Cardiac muscle cell (in vitro differentiated cells and primary cell): ENCODE measurements at places on chromosomes 16 and 17. TPM values are rescaled to one million over a fixed set of nuclear protein-coding genes. Genes with fewer than 3 reads are reported as not detected.
A peak's percentile ranks its signal among the peaks of the same experiment; 100 is the strongest.

SLC13A2 gene
- total RNA-seq, result not detected in 2 replicates

CPNE7 gene
- total RNA-seq, result 0.88 and 2.2 TPM in 2 replicates

MYO15B gene
- total RNA-seq, result 15.3 and 101 TPM in 2 replicates

ZFPM1 gene
- 9.4 and 11.9 TPM in 2 replicates for total RNA-seq

PPP1R27 gene
- not detected in 2 replicates for total RNA-seq

CMTM3 gene
- 48.9 and 56.1 TPM in 2 replicates for total RNA-seq

SLC16A6 gene
- total RNA-seq, result 0.15 and 0.35 TPM in 2 replicates

SULT1A2 gene
- total RNA-seq, result 0.67 and 1.6 TPM in 2 replicates

GRCh38 chr17:60508384-60508980 lies 17.6 kb downstream of the APPBP2 start:
- H3K27ac ChIP-seq, result no peak overlapping the region
- no peaks in the 10 kb centered on the region for H3K27me3 ChIP-seq
- H3K36me3 ChIP-seq, result peaks cover 3% of the 10 kb centered on the region
- H3K4me3 ChIP-seq, result no peak overlapping the region
- DNase-seq, result no peak

DNA sequence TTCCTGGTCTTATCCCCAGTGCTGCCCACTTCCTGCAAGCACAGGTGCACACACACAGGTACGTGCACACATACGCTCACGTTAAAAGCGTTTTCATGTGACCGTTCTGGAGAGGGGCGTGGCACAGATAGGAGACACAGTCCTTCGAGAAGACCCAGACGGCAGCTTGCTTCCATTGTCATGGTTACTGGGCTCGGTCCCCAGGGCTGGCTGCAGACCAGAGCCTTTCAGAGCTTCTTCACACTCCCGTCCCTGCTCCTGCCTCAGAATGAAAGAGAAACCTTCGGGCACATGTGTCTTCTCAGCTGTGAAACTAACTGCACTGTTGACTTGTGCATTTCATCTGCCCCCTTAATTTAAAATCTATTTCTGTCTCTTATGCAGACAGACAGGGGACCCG lies 154.2 kb downstream of the PITPNC1 start:
- peaks cover 10% of the 10 kb centered on the region for H3K4me1 ChIP-seq
- H3K4me3 ChIP-seq, result no peak overlapping the region
- DNase-seq, result no peak
- H3K27me3 ChIP-seq, result no peaks in the 10 kb centered on the region
- no peaks in the 10 kb centered on the region for H3K36me3 ChIP-seq

DNA sequence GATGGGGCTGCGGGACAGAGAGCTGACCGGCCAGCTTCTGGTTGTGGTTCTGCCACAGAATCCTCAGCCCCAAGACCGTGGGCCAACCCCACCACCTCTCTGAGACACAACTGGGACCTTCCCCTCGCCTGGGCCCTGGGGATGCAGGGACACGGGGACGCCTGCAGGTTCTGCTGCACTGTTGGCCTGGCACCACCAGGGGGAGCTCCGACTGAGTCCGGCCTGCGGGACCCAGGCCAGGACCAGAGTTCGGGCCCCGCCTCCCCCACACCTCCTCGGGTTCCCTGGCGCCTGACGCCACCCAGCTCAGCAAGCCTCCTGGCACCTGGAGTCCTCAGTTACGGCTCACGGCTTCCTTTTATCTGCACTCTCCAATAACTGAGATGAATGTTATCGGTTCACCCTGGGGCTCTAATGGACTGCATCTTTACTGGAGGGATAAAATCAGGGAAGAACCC lies 27.3 kb downstream of the TBC1D16 start:
- no peaks in the 10 kb centered on the region for H3K4me1 ChIP-seq
- no peak overlapping the region for H3K4me3 ChIP-seq
- H3K27me3 ChIP-seq, result no peaks in the 10 kb centered on the region
- H3K27ac ChIP-seq, result no peak overlapping the region

DNA sequence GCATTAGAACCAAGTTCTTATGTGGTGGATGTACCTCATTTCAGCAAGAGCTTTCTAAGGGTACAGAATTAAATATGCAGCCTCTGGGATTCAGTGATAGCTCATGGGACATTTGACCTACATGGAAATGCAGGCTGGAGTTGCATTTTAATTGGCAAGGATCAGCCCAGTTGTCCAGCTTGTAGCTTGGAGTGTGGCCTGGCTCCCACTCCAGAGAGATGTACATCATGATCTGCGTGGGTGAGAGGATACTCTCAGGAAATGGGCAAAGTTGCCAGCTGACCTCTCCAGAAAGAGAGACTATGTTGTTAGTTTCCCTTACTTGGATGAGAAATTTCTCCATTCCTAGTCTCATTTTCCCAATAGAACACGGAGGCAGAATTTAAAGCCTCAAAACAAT lies 555.3 kb downstream of the MAF start:
- no peaks in the 10 kb centered on the region for H3K4me1 ChIP-seq
- H3K27ac ChIP-seq, result no peak overlapping the region
- H3K27me3 ChIP-seq, result no peaks in the 10 kb centered on the region
- H3K36me3 ChIP-seq, result no peaks in the 10 kb centered on the region
- DNase-seq, result no peak

DNA sequence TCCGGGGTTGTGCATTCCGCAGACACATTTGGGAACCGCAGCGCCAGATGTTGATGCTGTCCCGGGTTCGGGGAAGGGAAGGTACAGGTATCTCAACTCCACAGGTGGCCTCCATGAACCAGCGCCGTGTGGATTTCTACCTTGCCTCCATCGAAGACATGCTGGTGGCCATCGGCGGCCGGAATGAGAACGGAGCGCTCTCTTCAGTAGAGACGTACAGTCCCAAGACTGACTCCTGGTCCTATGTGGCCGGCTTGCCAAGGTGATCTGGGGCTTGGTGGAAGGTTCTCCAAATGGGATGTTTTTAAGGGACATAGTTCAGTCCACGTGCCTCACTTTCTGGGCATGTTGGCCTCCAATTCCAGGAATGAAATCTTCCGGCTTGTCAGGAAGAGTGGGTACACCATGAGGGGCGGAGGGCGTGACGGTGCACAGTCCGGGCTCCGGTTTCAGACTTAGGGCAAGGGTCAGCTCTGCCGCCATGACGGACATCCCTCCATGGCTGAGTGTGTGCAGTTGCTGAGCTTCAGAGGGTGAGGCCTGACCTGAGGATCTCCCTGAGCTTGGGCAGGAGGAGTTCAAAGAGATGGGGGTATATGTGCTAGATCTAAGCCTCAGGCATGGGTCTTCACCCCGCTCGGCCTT lies 11.5 kb downstream of the KLHL36 start:
- no peak overlapping the region for H3K4me3 ChIP-seq
- no peak overlapping the region for H3K27ac ChIP-seq
- H3K4me1 ChIP-seq, result peaks cover 5% of the 10 kb centered on the region
- H3K27me3 ChIP-seq, result no peaks in the 10 kb centered on the region
- H3K36me3 ChIP-seq, result peaks cover 33% of the 10 kb centered on the region

DNA sequence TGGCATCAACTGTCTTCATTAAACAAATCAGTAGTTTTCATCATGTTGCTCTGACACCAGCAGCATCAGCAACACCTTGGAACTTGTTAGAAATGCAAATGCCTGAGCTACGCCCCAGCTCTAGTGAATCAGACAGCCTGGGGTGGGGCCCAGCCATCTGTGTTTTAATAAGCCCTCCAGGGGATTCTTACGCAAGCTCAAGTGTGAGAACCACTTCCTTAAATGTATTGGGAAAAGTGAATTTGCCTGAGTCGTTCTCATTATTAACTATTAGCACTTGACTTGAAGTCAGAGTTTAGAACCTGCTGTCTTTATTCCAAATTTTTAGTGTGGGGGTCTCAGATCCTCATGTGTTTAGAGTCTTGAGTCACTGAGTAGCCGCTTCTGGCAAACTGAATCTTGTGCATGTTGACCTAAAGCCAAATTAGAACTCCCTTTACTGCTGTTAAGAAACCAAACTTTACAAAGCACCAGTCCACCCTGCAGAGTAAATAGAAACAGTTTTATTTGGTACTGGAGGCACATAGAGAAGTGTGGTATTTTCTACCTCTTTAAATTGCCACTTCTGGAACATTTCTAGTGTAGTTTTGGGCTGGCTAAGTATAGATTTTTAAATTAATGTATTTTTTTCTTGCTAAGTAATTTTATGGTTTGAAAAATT lies 137.4 kb upstream of the COX10 start:
- no peak overlapping the region for H3K4me3 ChIP-seq
- H3K36me3 ChIP-seq, result no peaks in the 10 kb centered on the region
- peaks cover 10% of the 10 kb centered on the region for H3K4me1 ChIP-seq
- peak; percentile 74 for DNase-seq
- H3K27me3 ChIP-seq, result peaks cover 21% of the 10 kb centered on the region

DNA sequence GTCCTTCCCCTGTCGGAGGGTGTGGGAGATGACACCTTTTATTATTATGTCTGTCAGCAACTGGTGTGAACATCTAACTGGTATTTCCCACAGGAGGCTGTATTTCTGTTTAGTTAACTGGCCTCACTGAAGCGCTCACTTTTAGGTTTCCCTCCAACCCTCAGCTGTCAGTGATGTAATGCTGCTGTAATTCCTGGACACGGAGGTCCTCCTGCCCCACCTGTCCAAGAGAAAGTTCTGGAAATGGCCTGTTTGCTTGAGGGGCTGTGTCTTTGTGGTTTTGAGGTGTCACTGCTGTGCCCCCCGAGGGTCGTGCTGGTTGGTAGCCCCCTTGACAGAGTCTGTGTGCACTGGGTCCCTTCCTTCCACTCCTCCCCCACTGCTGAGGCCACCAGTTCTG lies 11.5 kb downstream of the KCNJ12 start:
- H3K4me1 ChIP-seq, result peaks cover 8% of the 10 kb centered on the region
- H3K27ac ChIP-seq, result no peak overlapping the region
- H3K27me3 ChIP-seq, result no peaks in the 10 kb centered on the region
- no peak overlapping the region for H3K4me3 ChIP-seq

- no peak overlapping the region for H3K4me3 ChIP-seq
- no peak overlapping the region for H3K27ac ChIP-seq
- no peaks in the 10 kb centered on the region for H3K4me1 ChIP-seq
- no peak for DNase-seq
Observed at GRCh38 chr17:26818736-26819135, 475.2 kb upstream of the WSB1 start.

DNA sequence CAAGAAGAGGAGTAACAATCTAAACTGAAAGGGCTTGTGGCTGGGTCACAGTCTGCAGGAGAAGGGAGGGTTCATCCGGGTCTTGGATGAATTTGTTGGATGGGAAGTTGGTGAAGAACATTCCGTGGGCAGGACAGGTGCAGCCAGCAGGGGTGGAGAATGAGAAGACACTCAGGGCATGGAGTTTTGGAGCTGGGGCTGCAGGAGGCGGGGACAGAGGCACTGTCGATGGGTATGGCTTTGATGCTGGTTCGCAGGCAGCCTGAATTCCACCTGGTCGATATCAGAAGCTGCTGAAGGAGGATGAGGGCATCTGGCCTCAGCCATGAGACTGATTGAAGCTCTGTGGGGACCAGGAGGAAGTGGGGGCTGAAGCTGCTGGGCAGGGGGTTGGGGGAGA lies 36.1 kb upstream of the CBFA2T3 start:
- H3K27ac ChIP-seq, result no peak overlapping the region
- H3K4me1 ChIP-seq, result no peaks in the 10 kb centered on the region
- peaks cover 14% of the 10 kb centered on the region for H3K27me3 ChIP-seq
- H3K4me3 ChIP-seq, result no peak overlapping the region
- DNase-seq, result no peak

DNA sequence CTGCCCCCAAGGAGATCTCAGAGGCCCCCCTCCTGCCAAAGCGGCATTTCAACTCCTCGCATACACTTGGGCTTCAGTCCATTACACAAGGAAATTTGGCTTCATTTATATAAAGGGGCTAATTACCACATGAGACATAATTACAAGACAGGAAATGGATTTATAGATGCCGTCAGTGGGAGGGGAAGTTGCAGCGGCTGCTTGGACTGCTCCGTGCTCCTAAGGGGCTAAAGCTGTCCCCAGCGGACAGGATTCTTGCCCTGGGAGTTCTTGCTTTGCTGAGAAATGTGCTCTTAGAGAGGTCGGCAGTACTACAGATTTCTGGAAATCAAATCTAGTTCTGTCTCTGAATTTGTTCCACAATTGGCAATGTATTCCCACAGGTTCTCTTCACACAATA lies 57.2 kb upstream of the NLK start:
- peaks cover 7% of the 10 kb centered on the region for H3K4me1 ChIP-seq
- no peaks in the 10 kb centered on the region for H3K27me3 ChIP-seq
- no peak overlapping the region for H3K27ac ChIP-seq
- peak; percentile 37 for DNase-seq
- no peaks in the 10 kb centered on the region for H3K36me3 ChIP-seq

DNA sequence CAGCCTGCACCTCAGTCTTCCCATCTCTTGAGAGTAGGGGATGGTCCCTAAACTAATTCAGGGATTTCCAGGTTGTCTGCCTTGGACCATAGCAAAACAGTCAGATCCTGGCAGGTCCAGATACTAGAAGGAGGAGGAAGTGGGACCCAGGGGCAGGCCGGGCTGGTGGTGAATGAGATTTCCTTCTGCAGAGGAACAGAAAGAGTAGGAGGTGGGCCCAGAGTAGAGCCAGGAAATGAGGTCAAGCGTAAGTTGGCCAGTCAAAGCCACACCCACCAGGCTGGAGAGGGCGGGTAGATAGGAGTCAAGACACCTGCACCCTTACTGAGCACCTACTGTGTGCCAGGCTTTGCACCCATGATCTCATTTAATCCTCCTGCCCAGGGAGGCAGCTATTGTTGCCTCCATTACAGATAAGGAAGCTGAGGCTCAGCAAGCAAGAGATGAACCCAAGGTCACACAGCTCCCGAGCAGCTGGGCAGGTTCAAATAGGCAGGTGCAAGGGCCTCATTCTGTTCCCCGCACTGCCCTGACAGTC lies 2.6 kb downstream of the CDH5 start:
- H3K27me3 ChIP-seq, result no peaks in the 10 kb centered on the region
- H3K4me3 ChIP-seq, result no peak overlapping the region
- H3K4me1 ChIP-seq, result no peaks in the 10 kb centered on the region
- DNase-seq, result no peak
- no peak overlapping the region for H3K27ac ChIP-seq
- H3K36me3 ChIP-seq, result no peaks in the 10 kb centered on the region

GRCh38 chr17:47145351-47145750 lies 43.7 kb downstream of the CDC27 start:
- H3K4me1 ChIP-seq, result no peaks in the 10 kb centered on the region
- no peak overlapping the region for H3K4me3 ChIP-seq
- peaks cover 58% of the 10 kb centered on the region for H3K36me3 ChIP-seq
- DNase-seq, result no peak
- H3K27ac ChIP-seq, result no peak overlapping the region

- no peak overlapping the region for H3K27ac ChIP-seq
- H3K4me1 ChIP-seq, result no peaks in the 10 kb centered on the region
- H3K36me3 ChIP-seq, result no peaks in the 10 kb centered on the region
- DNase-seq, result no peak
- peak overlapping the region; percentile 70 for H3K4me3 ChIP-seq
- H3K27me3 ChIP-seq, result no peaks in the 10 kb centered on the region
Observed at GRCh38 chr16:14284371-14284770, 213.3 kb downstream of the MRTFB start.
